Stimulated activated CD4-positive, alpha-beta T cell treated with anti-CD3 and anti-CD28 coated beads, TNF-alpha, amount 100 ng/mL, for 48 hours (primary cell): ENCODE measurements at places on chromosomes 5 and 9.

GRCh38 chr9:75365196-75365595 is 276.9 kb downstream of the OSTF1 start:
- no peak for DNase-seq

DNA sequence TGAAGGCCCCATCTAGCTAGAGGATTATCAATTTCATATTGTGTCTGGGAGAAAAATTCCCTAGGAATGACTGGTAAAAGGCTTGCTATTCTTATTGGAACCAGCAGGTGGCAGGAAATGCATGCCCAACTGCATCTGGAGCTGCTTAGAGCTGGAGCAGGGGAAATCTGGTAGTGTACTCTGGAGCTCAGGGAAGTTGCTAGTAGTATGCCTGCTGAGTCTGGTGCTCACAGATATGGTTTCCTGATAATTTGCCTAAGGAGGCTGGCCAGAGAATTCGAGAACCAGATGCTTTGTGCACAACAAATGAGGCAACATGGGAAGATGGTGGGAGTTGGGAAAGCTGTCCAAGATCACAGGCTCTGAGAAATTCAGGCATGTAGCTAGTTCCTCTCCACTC is 53.7 kb downstream of the G3BP1 start:
- no peak for DNase-seq

DNA sequence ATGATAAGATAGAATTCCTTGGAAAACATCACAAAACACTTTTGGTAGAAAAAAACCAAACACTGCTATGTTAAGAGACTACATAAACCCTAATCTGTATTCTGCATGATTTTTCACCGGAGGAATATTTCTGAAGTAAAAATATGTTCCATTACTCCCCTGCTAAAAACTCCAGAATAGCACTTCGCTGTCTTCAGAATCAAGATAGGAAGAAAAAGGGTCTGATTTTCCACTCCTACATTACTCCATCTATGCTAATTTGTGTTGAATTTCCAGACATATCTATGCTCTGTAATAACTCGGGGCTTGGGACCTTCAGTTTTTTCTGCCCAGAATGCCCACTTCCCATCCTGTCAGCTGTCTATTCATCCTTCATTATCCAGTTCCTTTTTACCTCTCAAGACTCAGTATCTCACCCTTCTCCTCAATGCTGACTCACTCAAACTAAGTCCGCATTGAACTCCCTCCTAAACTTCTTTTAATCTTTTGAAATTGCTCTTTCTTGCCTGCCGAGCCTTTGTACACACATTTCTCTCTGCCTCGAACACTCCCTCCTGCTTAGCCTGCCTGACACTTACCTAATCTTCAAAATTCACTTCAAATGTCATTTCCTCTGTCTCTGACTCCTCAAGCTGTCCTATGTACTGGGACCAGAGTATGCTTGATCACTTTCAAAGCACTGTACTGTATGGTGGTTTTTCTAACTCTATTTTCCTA is 171.0 kb downstream of the ARRDC3 start:
- DNase-seq: no peak

- DNase-seq: no peak
Measured at GRCh38 chr5:167595196-167595595, 696.2 kb upstream of the WWC1 start.

DNA sequence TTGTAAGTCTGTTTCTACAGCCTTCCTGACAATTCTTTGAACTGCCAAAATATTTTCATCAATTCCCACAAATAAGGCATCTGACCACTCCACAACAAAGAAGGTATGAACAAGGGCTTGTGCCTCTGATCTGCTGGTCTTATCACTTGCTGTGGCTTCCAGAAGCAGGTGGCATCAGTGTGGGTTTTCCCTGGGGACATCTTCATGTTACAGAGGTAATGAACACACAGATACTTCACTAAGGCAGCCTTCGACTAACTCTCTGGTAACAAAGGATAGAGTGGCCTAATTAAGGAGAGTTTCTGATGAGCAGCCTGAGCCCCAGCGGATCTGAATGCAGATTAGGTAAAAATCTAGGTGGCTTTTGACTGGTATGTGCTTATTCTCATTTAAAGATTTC is 15.2 kb upstream of the ERAP2 start:
- DNase-seq: no peak

- DNase-seq: no peak
Measured at GRCh38 chr5:6143523-6143922, 234.8 kb downstream of the MED10 start.

DNA sequence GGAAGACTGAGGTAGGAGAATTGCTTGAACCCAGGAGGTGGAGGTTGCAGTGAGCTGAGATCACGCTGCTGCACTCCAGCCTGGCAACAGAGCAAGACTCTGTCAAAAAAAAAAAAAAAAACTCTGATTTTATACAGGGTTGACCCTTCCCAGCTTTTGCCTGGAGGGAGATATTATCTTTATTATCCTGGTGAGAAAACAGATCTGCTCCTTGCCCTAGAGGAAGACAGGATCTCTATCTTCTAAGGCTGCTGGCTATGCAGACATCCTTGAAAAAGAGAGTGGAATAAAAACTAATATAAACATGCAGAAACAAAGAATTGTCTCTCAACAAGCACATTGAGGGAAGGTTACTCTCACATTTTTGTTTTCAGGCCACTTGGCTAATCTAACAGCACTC is 1503.4 kb upstream of the WWC1 start:
- no peak for DNase-seq

DNA sequence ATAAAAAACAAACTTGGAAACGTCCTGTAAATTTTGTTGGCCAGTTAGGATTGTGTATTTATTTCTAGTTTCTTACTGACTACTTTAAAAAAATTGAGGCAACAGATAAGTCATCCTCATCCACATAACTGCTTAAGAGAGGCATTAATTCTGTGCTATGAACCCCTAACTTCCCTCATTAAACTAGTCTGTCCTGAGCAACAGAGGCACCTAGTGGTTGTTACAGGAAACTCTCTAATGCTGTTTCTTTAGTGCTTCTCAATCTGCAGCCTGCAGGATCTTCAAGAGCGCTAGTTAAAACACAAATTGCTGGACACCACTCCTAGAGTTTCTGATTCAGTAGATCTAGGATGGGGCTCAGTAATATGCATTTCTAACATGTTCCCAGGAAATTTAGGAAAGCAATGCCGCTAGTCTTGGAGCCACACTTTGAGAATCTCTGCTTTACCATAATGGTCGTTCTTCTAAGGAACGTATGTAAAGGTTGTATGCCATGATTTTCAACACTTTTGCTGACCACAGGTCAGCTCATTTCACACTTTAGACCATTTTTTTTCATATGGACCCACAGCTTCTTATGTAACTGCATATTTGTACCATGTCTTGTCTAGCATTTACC is 410.1 kb upstream of the SMARCA2 start:
- no peak for DNase-seq

- no peak for DNase-seq
Measured at GRCh38 chr5:177296581-177296980, 6.9 kb downstream of the RAB24 start.

- no peak for DNase-seq
Measured at GRCh38 chr5:62199792-62200716, 106.0 kb upstream of the KIF2A start.

DNA sequence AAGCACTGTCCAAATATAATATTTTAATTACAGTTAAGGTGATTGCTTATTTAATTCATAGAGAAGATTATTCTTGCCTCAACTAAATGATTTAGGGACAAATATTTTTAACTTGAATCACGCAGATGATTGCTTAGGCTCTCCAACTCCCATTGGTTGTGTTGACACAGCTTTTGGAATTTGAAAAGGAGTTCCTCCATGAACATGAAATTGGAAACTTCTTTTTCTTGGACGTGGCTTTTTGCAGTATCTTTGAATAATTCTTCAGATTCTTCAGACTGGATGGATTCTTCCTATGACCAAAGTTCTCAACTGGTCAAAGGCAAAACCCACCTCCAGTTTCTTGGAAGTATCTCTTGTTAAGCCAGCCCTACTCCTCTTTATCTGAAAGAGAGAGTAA is 456.4 kb upstream of the KLF4 start:
- DNase-seq: no peak

GRCh38 chr5:54624805-54625568 is 107.4 kb downstream of the SNX18 start:
- DNase-seq: no peak

DNA sequence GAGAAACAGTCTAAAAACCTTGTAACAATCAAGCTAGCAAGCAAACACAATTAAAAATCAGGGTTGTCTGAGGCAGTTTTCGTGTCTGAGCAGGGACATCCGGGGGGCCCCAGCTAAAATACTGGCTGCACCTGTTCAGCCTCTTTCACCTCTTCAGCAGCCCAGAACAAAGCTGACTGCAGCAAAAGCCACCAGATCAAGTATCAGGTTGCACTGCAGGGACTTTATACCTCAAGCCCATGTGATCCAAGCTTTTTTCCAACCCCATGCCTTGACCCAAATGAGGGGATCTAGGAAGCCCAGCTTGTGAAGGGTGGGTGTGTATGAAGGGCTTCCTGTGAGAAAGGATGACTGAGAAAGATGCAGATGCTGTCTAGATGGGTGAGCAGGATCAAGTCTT is 133.4 kb downstream of the SEMA6A start:
- DNase-seq: no peak

DNA sequence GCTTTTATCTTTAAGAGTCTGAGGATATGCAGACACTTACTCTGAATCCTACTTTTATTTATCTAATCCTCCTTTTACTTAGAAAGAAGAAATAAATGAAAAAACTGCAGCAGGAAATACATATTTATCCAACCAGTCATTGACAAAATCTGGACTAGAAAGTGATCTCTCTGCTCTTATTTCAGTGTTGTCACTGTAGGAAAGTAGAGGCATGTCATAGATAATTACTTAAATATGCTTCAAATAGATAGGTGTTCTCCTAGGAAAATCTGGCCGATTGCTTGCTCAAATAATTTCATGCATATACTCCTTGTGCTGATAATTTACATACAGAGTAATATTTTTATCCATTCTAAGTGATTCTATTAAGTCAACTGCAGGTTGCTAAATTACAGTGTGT is 2001.9 kb upstream of the C9orf72 start:
- DNase-seq: no peak

DNA sequence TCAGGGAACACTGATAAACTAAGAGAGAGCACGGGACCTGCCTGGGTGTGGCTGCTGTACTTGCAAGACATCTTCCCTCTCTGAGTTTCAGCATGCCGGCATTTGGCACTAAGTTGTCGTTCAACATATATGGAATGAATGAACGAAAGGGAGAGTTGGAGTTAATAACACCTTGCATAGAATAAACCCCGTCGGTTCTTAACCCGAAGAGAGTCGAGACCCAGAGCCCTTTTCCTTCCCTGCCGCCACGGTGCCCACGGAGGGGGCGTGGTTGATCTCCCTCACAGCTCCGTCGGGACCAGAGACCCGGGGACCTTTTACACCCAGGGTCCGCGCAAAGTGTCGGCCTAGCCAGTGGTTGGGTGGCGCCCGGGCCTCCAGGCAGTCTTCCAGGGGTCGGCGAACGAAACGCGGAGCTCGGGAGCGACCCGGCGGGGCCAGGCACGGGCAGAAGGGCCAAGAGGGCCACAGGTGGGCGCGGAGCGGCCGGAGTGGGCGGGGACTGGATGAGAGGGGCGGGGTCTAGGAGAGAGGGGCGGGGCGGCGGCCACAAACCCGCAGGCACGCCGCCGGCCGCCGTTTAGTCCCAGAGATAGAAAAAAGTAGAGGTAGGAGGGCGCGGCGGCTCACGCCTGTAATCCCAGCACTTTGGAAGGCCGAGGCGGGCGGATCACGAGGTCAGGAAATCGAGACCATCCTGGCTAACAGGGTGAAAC is 735 bp upstream of the RPL26L1 start:
- DNase-seq: peak; percentile 67

GRCh38 chr9:131677444-131678180 is 62.3 kb downstream of the RAPGEF1 start:
- DNase-seq: no peak

DNA sequence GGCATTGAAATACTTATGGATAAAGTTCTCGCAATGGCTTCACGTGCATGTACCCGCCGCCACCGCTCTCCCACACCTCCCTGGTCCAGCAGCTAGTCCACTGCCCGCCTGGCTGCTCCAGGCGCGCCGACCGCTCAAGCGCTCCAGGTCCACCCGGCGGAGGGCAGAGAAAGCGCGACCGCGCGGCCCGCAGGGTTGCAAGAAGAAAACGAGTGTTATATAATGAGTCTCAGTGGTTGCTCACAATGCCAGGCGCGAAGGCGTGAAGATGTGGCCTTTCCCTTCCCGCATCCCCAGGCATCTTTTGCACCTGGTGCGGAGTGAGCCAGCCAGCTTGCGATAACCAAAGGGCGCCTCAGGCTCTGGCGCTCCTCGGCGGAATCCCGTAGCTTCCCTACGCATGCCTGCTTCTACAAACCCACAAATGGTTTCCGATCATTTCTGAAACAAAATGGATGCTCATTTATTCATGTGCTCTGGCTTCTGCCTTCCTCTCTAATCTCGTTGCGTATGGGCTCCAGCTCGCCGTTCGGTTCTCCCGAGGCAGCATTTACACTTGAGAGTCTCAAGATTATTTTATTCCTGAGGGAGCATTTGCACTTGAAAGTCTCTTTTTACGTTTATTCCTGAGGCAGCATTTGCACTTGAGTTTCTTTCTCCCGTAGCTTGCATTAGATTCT is 25.7 kb downstream of the CDKN2A start:
- DNase-seq: no peak

DNA sequence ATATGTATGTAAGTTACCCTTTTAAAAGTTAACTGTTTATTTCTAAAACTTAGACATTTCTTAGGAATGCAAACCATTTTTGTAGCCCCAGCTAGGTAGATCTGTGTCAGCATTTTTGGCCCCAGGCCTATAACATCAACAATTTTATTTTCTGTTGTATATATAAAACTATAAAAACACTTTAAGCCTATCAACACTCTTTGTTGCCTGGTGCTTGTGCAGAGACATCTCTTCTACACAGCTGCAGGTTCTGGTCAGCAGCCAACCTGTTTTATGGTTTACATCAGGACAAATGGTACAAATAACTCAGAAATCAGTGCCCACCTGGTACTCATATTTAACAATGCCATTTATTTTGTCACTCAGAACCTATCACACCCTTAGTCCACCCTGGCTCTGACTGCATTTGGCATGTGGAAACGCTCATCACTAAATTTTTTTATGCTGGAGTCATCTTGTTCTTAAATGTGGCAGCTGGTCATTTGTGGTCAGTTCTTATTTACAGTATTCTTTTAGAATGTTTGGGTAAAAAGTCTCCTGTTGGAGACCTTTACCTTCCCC is 173.4 kb downstream of the DNAH5 start:
- no peak for DNase-seq
